ENCODE measurements at places on chromosomes 12 and 14.

- DNase-seq: no peak
Measured at GRCh38 chr14:74438351-74438915, 12.4 kb upstream of the SYNDIG1L start.

DNA sequence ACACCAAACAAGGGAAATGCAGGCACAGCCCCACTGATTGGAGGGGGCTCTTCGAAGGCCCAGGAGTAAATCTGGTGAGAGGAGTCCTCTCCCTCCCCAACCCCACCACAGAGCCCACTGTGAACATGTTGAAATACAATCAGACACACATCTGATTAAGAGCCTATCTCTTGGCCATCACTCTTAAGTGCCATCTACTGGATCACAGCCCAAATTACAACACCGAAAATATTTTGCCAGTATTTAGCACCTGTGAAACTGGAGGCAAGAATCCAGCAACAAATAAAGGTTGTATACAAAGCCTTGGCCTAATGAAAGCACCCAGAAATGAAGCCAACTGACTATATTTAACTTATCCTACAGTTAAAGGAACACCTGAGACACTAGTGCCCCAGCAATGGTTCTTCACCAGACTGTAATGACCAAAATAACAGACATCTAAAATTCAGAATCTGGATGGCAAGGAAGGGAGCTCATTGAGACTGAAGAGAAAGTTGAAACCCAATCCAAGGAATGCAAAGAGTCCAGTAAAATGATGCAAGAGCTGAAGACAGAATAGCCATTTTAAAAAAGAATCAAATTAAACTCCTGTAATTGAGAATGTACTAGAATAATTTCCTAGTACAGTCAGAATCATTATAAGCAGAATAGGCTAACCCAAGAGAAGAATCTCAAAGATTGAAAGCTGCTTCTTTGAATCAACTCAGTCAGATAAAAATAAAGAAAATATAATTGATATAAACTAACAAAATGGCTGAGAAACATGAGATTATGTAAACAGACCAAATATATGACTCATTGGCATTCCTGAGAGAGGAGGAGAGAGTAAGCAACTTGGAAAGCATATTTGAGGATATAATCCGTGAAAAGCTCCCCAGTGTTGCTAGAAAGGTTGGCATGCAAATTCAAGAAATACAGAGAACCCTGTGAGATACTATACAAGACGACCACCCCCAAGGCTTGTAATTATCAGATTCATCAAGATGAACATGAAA, 1117.0 kb downstream of the FLRT2 start:
- no peak for DNase-seq

- no peak for DNase-seq
Measured at GRCh38 chr12:14802721-14803010, 612 bp downstream of the WBP11 start.

GRCh38 chr14:106209755-106210154, 683.4 kb downstream of the TMEM121 start:
- no peak for DNase-seq

- DNase-seq: peak; percentile 26
Measured at GRCh38 chr14:83071888-83072501, 1538.3 kb upstream of the SEL1L start.

- DNase-seq: no peak
Measured at GRCh38 chr14:90522571-90523191, 125.9 kb downstream of the CALM1 start.

GRCh38 chr12:75389706-75390105, 1.2 kb upstream of the GLIPR1L2 start:
- DNase-seq: no peak

DNA sequence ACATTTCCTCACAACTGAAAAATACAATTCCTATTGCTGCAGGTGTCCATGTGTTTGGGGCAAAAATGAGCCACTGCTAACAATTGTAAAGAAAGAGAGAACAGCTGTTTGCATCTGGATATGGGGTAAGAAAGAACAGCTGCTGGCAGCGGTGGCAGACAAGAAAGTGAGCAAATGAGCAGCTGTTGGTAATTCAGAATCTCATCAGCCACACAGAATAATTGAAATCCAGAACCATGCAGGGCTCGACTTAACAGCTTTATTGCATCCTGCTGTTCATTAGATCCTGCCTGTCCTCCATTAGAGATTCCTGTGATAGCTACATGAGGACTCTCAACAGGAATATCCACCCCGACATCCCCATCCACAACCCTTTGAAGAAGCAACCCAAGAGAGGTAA, 62.5 kb upstream of the TSPAN8 start:
- DNase-seq: no peak

DNA sequence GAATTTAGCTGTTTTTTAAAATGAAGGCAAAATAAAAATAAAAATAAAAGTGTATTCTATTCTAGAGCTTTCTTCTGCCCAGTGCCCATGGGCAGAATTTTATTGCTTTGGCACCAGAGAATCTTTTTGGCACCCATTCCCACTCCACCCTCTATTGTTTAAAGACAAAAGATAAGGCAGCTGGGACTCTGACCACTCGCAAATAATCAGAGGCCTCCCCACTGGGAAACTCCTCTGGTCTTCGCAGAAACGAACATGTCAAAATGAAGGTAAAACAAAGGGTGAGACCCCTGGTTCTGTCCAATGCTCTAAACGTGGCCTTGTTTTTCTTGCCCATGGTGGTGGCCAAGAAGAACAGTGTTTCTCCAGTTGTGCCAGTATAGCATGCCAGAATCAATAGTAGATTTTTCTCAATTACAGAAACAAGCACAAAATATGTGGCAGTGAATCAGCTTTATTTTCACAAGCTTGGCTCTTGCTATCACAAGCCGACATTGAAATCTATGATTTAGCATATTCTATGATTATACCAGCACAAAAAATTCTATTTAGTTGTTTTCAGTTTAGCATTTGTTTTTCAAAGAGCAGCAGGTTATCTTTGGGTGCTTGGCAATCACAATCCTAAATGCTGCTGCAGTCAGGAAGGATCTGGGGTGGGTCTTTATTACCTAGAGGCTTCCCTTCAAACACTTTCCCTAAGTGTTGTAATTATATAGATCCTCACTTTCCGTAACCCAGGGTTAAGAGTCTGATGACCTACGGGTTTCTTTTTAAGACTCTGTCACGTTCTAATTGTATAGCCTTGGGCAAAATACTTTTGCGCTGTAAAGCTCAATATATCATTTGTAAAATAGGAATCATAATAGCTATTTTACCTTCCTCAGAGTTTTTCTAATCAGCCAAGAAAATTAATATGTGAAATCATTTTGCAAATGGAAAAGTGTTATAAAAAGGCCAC, 50.5 kb downstream of the KITLG start:
- no peak for DNase-seq

DNA sequence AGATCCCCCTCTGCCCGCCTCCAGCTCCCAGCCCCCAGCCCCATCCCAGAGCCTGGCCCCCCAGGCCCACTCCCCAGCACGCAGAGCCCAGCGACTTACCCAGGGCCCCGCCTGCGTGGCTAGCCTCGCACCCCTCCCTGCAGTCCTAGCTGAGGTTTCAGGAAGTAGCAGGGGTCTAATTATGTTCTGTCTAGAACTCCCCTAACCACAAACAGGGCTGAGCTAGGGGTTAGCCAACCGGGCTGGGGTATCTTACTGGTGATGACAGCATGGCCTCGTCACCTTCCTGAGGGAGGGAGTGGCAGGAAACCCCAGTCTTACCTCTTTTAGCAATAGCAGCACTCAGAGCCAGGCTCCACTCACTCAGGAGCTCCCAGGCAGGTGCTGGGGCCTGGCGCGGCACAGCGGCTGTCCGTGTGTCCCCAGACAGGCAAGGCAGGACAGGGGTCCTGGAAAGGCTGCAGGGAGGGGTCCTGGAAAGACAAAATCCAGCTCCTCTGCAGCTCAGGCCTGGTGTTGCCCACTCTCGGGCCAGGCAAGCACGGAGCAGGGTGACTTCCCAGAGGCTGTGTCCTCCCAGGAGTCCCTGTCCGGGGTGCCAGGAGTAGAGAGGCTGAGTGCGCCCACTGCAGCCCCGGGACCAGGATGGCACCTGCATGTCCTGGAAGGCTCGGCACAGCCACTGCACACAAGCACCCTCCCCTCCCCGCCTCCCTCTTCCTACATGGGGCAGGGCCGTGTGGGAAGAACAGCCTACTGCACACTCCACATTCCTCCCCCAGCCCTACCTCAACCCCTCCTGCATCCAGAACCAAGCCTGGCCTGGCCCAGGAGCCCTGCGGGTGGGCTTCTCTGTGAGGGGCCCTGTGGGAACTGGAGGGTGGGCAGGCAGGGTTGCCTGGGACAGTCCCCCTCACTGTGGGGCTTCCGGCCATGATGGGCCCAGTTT, at the start of gene GPR132:
Gene GPR132, minus strand, starts transcription at position 151 of the 949 bp plus-strand sequence. CDS start 10,010 bp downstream, outside the sequence.
- no peak for DNase-seq

GRCh38 chr12:8037046-8037663, 4.6 kb downstream of the FOXJ2 start:
- DNase-seq: no peak

DNA sequence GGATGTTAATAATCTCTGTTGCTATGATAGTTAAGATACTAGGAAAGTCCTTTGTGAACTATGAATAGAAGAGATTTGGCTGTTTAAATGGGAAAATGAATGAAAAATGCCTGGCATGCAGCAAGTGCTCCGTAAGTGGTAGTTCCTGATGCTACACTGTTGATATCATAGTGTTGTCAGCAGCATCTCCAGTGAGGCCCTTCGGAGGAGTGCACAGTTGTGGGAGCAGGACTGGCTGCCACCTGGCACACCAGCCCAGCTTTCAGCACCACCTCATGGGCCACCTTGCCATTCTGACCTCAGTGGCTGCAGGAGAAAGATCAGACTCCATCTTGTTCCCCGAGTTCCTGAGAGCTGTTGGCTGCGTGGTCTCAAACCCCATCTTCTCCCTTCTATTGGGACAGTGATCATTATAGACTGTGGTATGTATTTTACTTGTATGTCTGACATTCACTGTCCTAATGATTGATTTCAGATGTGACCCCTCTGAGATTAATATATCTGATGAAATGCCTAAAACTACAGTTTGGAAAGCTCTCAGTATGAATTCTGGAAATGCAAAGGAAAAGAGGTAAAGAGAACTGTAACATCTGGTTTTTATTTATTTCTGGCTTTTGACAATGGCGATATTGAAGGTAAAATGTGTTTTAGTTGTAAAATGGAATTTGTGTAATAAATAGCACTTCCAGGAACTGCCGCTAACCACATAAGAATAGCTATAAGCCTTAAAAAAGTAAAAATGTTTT, 80.9 kb downstream of the SLC4A8 start:
- no peak for DNase-seq

GRCh38 chr12:65459545-65459944, 181.1 kb downstream of the MSRB3 start:
- no peak for DNase-seq

DNA sequence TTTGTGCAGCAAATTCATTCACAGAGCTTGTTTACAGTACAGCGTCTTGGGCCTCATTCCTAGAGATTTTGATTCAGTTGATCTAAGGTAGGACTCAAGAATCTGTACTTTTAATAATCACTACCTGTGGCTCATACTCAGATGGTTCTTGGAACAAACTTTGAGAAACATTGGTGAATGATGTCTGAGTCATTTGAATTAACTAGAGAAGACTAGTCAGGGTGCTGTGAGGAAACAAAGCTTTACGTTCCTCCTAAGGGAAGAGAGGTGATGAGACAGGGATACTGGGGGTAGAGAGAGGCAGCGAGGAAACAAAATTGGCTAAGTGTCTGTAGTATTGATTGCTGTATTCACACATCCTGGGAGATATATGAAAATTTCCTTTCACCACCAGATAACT, 109.4 kb downstream of the SLC15A5 start:
- DNase-seq: no peak

DNA sequence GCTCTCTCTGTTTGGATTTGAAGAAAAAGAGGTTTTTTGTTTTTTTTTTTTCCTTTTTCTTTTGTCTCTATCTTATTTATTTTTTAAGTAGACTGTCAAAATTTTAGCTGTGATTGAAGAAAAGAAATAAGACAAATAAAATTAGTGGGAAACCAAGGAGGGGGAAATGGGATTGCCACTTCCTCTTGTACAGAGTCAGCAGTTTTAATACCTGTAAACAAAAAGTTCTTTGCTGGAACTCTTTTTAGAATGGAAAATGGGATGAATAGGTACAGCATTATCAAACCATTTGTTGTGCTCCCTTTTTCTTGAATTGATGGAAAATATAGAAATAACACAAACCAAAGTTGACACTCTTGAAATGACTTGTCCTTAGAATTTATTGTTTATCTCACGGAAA, 680.7 kb downstream of the DIO2 start:
- DNase-seq: no peak

GRCh38 chr12:59895166-59895775, 299.4 kb downstream of the SLC16A7 start:
- no peak for DNase-seq

GRCh38 chr12:79452906-79453305, 237.9 kb downstream of the PAWR start:
- no peak for DNase-seq

DNA sequence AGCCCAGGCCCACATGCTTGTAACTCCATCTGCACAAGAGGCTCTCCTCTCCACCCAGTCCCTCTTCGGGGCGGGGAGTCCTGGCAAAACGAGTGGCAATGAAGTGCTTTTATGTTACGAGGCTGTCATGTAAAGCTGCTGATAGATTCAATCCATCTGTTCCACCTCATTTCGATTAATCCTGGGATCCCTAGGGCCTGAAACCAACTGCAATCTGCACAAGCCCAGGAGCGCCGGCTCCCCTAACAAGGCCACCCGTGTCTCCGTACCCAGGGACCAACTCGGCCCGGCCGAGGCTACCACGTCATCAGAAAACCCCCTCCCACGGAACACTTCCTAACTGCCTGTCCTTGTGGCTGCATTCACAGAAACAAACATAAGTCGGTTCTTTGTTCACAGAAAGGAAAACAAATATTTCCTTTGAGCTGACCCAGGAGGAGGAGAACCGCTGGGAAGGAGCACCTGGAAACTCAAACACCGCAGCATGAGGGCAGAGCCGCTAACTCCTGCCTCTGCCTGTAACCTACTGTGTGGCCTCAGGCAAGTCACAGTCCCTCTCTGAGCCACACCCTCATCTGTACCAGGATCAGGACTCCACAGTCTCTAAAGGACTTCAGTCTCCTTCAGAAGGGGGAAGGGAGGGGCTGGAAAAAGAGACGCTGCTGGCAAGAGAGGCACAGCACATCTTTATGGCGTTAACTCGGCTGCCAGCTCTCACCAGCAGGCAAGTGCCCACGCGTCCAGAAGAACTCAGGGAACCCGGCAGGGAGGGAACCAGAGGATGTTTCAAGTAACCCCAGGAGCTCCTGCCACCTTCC, 47.8 kb downstream of the CCDC88C start:
- no peak for DNase-seq

DNA sequence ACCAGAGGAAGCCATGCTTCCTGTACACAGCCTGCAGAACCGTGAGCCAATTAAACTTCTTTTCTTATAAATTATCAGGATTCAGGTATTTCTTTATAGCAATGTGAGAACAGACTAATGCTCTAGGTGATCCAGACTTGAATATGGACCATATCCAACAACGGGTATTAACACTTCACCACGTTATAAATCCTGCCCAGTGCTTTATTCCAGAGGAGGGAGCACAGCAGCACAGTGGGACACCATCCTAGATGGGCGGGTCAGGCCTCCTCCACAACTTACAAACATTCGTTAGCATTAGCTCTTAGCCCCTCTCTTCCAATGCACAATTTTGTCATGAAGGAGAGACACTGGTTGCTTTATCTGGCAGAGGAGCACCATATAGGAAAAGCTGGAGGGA, 66.0 kb downstream of the TMCC3 start:
- DNase-seq: no peak

Data from SHP77 treated with DMSO at 0.1 percent for 48 hours (cell line).